Activated CD8-positive, alpha-beta memory T cell treated with anti-CD3 and anti-CD28 coated beads for 4 hours (primary cell): ENCODE measurements at places on chromosomes 1 and 21.

DNA sequence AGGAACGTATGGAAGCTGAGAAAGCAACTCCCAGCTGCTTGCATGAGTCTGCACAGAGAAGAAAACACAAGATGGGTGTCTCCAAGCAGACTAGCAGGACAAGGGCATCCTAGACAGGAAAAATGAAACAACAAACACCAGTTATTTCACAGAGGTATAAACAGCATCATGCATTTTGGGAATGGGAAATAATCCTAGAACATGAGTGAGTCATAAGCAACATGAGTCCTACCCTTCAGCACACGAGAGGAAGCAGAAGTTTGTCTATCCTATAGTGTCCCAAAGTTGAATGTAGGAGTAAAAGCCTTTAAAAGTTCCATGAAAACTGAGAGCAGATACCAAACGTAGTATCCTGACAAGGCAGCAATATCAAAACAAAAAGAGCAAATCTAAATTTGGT lies 11.3 kb upstream of the FRRS1 start:
- DNase-seq: no peak

DNA sequence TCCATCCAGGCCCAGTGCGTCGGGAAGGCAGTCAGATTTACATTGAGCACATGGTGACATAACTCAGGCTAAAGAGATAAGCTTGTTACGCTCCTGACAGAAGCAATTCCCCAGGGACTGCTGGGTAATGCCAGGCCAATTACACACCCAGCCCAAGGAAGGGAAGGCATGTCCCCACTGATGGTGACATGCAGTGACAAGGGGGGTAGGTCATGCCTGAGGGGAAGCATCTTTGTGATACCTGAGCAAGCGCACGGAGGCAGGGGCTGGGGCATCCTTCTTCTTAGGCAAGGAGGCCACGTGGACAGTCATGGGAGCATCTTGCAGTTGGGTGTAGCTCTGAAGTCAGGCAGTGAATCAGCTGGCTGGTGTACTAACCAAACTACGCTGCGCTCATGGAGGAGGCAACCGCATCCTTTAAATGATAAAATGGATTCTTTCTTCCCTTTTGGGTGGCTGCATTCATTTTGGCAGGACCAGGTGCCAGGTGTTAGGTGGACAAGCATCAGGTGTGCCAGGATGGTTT lies 39.6 kb upstream of the GRIK3 start:
- no peak for DNase-seq

- DNase-seq: no peak
Observed at GRCh38 chr1:16249596-16250241, 12.7 kb upstream of the CPLANE2 start.

DNA sequence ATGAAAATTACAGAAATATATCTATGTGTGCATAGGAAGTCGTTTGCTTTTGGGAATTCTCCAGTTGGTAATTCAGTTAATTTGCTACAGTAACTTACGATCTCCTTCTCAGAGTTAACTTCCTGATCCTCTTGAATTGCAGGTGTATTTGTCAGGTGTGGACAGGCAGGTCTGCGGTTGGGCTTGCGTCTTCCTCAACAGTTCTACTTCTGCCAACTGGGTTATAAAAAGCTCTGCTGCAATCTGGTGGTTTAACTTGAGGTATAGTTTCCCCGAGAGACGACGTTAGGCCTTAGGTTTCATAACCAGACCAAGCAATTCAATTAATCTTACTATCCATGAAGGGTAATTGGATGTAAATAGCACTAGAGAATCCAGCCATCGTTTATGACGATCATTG lies 88.2 kb downstream of the GABPA start:
- DNase-seq: no peak

- no peak for DNase-seq
Observed at GRCh38 chr1:192066202-192066601, 92.1 kb upstream of the RGS18 start.

DNA sequence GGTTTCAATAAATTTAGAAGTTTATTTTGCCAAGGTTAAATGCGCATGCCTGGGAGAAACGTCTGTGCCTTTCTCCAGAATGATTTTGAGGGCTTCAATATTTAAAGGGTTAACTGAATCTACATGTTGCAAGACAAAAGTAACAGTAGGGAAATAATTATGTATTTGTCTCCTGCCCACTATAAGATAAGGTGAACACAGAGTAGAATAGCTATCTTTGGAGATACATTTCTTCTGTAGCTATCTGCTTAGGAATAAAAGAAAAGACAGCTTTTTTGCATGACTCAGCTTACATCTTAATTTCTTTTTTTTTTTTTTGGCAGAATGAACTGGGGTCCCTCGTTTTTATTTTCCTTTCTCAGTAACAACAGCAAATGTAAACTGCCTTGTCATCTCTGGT lies 1351.6 kb downstream of the AMY1C start:
- no peak for DNase-seq

GRCh38 chr1:27402349-27402754 lies 9.9 kb downstream of the GPR3 start:
- no peak for DNase-seq

DNA sequence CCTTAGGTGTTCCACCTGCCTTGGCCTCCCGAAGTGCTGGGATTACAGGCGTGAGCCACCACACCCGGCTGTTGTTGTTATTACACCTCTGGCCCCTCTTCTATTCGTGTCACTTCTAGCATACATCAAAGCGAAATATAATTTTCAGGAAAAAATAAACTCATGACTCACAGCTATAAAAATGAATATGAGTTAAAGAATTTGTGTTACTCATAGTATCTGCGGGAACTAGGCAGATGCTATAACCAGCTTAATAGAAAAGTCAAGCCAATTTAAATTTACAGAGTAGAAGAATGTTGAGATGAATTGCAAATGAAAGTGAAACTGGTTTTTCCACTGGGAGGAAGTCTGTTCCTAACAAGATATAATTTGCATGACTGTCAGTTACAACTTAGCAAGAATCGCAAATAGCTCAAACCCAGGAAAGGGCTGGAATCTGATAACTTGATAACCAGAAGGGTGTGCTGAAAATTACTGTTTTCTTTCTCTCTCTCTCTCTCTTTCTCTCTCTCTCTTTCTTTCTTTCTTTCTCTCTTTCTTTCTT lies 11.2 kb downstream of the OR2W3 start:
- no peak for DNase-seq

GRCh38 chr1:205391386-205391785 lies 30.5 kb downstream of the LEMD1 start:
- DNase-seq: no peak

GRCh38 chr1:30087465-30087864 lies 635.9 kb downstream of the MATN1 start:
- no peak for DNase-seq

GRCh38 chr1:94928293-94928939 lies 1.5 kb upstream of the CNN3 start:
- DNase-seq: no peak

DNA sequence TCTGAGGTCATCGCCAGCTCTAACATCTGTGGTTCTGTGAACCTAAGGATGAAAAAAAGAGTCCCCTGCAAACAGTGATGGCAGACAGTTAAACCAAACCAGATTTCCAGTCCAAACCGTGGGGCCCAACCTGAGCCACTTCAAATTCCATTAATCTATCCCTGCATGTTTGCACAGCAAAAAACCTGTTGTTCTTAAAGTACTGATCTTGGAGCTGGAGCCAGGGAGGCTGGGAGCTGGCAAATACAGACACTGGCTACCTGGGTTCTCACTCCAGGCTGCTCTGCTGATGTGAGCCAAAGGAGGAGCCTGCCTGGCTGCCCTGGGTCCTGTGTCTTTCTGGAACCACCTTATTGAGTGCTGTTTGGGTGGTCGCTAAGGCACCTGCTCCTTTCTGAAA lies 16.4 kb downstream of the LDLRAD1 start:
- no peak for DNase-seq

DNA sequence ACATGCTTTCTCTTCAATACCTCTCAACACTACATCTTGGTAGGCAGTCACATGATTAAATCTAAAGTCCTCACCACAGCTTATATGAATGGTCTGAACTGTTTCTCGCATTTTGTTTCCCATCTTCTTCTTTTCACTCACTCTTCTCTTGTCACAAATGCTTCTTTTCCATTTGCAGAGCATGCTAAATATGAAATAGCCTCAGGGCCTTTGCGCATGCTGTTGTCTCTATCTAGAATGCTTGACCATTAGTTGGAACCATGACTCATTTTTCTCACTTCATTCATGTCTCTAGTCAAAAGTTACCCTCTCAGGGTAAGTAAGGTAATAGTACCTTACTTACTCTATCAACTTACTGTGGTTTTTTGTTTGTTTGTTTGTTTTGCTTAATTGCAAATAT lies 239.7 kb downstream of the PTPRC start:
- no peak for DNase-seq

- no peak for DNase-seq
Observed at GRCh38 chr1:228405979-228406228, 731 bp downstream of the TRIM11 start.

GRCh38 chr21:43824333-43825241 lies 35.2 kb downstream of the RRP1 start:
- DNase-seq: no peak

DNA sequence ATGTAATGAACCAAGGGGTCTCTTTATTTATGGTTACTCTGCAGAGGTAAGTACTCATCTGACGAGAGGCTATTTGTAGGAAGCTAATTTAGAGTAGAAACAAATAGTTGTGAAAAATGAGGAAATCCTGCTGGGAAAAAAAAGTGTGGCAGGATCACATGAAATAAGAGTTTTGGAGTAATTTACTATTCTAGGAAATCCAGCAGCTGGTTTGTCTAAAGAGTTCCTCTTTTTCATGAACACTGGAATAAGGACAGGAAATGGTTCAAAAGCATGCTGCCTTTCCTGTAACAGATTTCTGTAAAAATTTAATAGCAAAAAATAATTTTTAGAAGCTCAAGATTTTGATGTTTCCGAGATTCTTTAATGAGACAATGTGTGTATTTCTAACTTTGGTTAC lies 177.3 kb downstream of the CHRM3 start:
- DNase-seq: no peak

DNA sequence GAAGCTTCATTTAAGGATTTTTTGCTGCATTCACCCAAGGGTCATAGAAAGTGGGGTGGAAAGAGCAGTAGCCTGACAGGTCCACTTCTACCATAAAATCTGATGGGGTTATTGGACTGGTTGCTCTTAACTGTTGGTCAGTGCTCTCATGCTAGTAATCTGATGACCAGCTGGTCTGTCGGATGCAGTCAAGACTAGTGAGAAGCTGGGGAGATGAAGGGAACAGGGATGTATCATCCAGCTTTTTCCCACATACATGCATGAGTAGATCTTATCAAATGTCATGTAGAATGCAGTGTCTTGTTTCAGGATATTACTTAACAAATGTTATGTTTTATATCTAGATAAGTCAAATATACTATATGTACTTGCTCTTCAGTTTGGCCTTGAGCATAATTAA lies 11.1 kb downstream of the ATP1B1 start:
- no peak for DNase-seq

DNA sequence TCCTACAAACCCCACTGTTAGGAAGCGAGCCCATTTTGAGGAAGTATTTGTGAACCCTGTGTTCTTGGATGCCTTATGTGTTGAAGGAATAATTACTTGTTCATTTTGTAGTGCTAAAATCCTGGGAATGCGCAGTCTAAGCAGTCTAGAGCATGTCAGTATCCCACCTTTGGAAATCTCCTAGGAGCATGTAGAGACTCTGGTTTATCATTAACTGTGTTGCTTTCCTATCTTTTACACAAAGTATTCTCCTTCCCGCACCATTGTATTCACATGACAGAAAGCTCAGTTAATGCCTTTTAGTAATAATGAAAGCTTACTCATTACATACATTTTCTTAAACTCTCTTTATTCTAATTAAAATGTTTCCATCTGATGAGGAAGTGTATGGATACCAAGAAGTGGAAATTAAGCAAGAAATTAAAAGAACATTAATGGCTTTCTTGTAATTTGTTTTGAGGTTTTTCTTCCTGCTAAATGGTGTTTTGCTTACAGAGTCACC lies 99.4 kb downstream of the CAMTA1 start:
- no peak for DNase-seq

DNA sequence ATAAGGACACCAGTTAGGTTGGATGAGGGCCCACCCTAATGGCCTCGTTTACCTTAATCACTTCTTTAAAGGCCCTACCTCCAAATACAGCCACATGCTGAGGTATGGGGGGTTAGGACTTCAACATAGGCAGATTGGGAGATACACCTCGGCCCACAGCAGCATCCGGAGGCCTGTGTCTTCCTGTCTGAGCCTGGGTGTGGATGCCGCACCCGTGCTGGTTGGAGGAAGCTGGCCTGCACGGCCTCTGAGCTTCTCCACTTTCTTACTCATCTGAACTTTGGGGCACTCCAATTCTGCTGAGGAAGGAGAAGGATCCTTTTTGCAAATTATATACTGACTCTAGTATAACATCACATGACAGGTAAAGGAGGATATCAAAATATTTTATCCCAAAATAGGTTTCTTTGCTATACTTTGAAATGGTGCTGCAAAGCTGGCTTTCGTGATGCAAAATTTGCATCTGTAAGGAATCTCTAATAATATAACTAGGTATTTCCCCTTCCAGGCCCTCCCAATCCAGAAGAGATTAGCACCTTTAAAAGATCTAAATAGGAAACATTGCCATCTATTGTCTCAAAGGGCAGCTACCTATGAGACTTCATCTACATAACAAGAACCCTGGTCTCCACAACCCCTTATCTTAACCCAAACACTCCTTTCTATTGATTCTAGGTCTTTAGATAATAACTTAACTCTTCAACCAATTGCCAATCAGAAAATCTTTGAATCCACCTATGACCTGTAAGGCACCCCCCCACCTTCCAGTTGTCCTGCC lies 247.6 kb downstream of the KCNJ6 start:
- DNase-seq: no peak

GRCh38 chr1:201103666-201104065 lies 8.6 kb downstream of the CACNA1S start:
- DNase-seq: no peak

DNA sequence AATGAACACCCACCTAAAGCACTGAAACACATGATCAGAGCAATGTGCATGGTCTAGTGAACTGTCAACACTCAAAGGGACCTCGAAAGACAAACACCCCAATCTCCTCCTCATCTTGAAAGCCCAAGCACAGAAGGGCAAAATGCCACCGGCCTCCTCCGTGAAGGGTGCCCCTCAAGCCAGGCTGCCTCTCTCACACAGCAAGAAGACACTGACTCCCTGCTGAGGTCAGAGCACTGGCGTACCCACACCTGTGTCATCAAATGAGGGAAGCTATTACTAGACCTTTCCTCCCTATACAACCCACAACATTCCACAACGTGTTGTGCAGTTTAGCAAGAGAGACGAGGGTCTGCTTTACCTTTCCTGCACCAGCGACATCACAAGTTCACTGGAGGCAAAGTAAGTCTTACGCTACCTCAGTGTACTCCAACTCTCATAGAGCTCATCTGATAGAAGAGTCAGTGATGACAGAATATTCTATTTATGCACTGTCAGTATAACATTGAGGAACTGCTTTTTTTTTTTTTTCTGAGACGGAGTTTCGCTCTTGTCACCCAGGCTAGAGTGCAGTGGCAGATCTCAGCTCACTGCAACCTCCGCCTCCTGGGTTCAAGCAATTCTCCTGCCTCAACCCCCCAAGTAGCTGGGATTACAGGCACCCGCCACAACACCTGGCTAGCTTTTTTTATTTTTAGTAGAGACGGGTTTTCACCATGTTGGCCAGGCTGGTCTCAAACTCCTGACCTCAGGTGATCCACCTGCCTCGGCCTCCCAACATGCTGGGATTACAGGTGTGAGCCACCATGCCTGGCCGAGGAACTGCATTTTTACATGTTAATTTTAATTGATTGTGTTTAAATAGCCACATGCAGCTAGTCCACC lies 3.3 kb downstream of the SH3BP5L start:
- DNase-seq: no peak

GRCh38 chr21:38402291-38402690 lies 96.0 kb downstream of the ERG start:
- DNase-seq: no peak
